ENCODE measurements at places on chromosomes 12 and 14.

- no peak for DNase-seq
Observed at GRCh38 chr12:52313461-52313860, 7.7 kb downstream of the KRT83 start.

- no peak for DNase-seq
Observed at GRCh38 chr12:90174198-90174510, 465.5 kb upstream of the ATP2B1 start.

DNA sequence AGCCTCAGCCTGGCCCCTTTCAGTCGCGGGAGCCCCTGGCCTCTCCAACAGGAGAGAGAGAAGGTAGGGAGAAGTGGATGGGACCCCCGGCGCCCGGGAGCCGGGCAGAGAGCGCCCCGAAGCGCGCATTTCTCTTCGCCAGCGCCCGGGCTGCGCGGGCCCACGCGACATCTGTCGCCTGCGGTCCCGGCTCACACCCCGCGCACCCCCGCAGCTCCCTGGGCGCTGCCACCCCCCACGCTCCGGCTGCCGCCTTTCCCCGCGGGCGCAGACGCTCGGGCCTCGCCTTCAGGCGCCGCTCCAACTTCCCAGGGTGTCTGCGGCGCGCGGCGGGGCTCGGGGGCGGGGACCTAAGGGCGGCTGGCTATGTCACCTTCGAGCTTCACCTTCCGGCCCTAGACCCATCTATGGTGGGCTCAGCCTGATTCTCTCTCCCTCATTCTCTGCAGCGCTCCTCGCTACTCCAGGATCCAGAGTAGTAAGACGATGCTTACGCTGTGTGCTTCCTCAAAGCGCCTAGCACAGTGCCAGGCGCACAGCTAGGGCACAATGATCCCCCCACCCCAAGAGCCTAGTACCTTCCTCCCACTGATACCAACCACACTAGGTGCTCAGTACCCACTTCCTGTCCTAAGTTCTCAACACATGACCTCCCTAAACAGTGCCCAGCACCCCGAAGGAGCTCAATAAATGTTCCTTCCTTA lies 1.6 kb downstream of the HRK start:
- DNase-seq: no peak

DNA sequence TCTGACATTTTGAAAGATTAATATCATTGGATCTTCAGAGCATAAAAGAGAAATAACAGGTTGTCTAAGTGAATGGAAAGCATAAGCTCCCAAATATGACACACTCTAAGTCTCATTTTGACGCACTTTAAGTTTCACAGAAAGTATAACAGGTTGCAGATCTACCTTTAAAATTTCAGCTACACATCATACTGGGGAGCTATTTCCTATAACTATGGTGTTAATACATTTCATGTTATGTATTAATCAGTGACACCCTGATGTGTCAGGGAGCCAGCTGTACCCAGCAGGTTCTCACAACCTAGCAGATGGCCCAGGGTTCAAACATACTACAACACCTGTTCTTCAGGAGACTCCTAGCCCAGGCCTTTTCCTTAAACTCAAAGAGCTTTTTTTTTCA lies 31.1 kb upstream of the TMX1 start:
- DNase-seq: no peak

DNA sequence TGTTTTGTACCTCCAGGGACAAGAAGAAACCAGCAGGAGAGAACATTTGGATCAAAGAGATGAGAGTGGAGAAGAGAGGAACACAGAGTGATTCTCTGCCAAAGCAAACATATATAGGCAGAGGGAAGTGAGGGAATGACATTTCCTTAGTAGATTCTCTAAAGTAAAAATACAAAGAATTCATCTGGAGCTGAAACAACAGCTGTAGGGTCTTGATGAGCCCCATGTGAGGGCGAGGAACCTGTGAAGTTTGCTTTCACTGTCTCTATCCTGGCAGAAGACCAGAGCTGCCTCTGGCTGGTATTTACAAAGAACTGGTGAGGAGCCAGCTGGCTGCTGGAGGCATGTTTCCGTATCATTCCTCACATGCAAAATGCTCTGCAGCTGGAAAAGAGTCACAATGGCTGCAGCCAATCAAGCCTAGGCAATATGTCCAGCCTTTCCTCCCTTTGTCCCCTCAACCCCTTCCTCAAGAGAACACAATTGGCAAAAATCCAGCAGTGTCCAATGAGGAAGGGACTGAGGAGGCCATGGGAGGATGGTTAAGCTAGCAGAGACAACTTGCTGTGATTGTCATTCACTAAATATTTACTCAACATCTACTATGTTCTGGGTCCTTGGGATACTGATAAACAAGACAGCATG lies 122.5 kb downstream of the PHLDA1 start:
- no peak for DNase-seq

DNA sequence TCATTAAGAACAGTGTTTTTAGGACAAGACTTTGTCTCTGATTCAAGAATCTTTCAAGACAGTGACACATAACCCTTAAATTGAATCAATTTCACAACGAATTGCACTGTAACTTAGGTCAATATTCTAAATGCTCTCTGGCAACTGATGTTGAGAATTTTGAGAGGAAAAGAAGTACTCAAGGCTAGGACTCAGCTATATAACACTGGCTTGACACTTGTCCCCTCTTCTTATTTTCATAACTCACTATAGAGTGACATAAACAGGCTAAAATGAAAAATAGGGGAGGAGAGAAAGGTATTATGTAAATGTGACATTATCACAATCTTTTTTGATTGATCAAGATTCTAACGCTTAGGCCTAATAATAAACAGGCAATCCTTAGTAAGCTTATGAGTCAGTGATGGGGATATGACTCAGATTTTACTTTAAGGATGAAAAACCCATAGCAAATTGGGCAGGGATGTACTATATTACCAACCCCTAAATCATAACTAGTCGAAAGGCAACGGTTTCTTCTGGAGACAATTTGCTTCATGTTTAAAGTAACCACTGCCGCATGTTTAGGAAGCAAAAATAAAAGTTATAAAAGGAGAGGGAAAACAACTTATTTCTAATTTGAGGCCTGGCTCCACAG lies 10.9 kb downstream of the BTG1 start:
- DNase-seq: peak; percentile 78

DNA sequence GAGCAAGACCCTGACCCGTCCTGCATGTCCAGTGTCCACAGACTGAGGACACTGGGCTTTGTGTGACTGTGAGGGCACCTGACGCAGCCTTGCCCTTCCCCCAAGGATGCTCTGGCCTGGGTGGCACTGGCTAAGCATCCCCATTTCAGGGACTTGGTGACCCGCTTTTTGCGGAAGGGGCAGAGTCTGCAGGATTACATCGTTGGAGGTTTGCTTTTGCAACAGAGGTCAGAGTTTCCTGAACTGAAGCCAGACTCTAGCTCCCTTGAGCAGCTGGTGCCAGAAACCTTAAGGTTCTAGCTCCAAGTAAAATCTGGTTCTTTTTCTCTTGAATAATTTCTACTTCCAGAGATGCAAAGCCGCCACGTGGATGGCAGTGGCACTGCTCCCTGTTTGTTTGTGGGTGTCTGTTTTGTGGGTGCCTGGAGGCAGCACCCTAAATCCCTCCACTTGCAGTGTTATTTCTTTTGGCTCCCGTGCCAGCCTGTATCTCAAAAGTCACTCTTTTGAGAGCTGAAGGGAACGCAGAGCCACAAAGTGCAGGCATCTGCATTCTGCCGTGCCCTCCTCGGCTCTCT lies 184.7 kb downstream of the TSPAN9 start:
- DNase-seq: no peak

- DNase-seq: no peak
Observed at GRCh38 chr14:29576927-29577326, 350.7 kb downstream of the PRKD1 start.

DNA sequence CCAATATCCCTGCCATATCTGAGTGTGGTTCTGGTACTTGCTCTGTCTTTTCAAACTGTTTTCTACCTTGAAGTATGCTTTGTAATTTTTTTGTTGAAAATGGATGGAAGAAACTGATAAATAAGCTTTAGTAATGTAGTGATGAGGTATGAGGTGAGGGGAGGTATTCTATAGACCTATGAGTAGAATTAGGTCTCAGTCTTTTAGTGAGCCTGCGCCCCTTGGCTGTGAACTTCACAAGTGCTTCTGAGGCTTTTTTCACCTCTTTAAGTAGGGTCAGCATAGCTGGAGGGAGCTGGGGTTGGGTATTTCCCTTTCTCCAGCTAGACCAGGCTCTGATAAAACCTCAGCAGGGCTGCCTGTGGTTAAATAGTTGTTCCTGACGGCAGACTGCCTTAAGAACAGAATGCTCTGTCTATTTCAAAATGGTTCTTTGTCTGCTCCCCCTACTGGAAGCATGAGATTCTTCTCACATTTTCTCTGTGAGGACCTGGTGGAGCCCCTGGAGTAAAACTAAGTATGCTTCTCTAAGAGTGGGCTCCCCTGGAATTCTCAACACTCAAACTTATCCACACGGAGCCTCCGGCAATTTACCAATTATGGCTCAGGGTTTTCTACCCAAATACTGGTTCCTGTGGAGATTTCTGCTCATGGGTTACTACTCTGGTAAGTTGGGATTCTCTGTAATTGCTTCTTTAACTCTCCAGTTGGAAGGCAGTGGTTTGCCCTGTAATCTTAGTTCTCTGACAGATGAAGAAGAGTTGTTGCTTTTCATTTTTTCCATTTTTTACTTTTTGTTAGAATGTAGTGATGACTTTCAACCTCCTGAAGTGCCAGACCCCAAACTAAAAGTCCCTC lies 13.1 kb downstream of the KRT5 start:
- DNase-seq: peak; percentile 26

- DNase-seq: no peak
Observed at GRCh38 chr14:64729386-64730060, 25.3 kb downstream of the PLEKHG3 start.

DNA sequence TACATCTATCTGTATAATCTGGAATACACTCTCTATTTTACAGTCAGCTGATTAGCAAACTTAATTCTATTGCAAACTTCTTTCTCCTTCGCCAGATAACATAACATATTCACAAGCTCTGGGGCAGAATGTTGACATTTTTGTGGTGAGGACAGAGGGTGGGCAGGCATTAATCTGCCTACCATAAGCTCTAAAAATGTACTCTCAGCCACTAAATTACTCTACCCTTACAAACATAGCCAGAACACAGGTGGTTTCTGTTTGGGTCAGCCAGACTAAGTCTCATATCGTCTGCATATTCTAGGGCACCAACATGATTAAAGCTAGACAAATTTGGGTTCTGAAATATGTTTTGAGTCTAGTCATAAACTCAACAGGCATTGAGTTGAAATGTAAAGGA lies 90.1 kb downstream of the SLC6A15 start:
- DNase-seq: no peak

DNA sequence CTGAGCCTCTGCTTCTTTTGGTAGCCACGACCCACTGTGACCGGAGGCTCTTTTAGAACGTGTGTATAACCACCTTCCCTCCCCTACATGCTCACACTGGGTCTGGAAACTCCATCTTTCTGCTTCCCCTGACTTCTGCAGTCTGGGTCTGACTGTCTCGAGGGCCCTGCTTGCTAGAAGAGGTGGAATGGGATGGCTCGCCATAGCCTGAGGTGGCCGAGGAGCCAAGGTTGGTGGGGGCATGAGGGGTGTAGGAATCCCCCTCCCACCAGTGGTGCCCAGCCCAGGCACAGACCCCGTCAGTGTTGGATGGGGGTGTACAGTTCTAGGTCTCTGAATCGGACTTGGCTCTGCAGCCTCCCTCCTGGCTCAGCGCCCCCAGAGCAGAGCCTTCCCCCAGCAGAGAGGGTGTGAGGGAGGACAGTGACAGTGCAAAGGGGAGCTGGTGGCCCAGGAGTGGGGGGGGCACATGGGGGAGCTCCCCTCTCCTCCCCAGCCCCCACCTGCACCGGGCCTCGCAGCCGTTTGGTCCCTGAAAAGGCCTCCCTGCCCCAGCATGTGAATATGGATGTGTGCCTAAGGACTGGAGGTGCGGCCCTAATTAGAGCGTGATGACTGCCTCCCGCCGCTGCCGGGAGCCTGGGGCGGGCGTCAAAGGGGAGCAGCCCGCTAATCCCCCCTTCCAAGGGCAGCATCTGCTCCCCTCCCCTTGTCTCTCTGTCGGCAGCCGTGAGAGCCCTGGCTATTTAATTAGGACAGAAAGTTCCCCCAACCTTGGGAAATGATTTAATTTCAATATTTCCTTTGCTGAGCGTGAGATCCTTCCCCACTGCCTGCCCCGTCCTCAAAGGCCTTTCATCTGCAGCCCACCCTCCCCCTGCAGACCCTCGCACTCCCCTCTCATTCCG lies 196.2 kb upstream of the C14orf180 start:
- DNase-seq: no peak

DNA sequence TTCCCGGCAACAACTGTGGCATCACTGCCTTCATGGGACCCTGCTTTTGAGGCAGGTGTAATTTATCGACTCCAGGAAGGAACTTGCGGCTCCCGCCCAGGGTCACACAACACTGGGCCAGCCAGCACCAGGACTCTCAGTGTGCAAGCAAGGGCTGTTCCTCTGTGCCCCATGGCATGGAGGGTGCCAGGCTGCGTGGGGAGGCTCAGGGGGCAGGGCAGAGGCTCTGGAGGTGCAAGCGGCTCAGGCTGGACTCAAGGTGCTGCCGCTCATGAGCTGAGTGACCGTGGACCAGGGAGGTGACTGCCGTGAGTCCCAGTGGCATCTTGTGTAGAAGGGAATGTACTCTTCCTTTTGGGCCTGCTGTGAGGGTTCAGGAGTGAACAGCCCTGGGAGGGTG lies 57.6 kb downstream of the SLC24A4 start:
- no peak for DNase-seq

GRCh38 chr12:117968826-117969659 lies at the start of gene KSR2:
Gene KSR2 (minus strand): TSS chr12:117968990. CDS start chr12:117968255, 735 bp downstream.
- DNase-seq: peak; percentile 29

GRCh38 chr12:22882559-22882958 lies 257.6 kb downstream of the ETNK1 start:
- no peak for DNase-seq

DNA sequence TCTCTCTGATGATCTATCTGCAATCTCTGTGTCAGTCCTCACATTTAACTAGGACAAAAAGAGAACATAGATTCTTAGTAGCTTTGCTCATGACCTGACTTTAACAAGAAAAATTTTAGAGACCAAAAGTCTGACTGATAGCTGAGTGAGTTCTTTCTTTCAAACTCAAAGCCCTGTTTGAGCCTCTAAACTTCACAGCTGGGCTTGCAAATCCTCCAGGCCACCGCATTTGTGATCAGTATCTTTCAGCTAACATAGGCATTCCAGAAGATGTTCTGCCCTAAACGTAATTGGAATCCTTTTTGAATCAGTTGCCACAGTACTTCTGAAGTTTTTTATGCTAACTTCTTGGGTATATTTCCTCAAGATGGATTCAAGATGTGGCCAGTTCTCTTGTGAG lies 459.0 kb downstream of the DPF3 start:
- DNase-seq: no peak

- no peak for DNase-seq
Observed at GRCh38 chr12:11584221-11584855, 65.1 kb upstream of the ETV6 start.

Measured in CD4-positive, alpha-beta T cell treated with Interleukin-2 at 100 ng/mL for 4 hours (primary cell).